HFFc6 (cell line): ENCODE measurements at places on chromosomes 6 and 20. TPM values are rescaled to one million over a fixed set of nuclear protein-coding genes. Genes with fewer than 3 reads are reported as not detected.

IP6K3 gene
- 0.49 to 0.93 TPM in 2 of 3 replicates, not detected in the other for total RNA-seq

PXDC1 gene
- 63.1 and 89.9 TPM in 2 replicates for total RNA-seq

CFAP61 gene
- total RNA-seq: 0.26 TPM in 1 of 3 replicates, not detected in the others

FAM184A gene
- total RNA-seq: not detected in 3 replicates

YWHAB gene
- 268 to 301 TPM (median 275 TPM) in 3 replicates for total RNA-seq

SOX18 gene
- total RNA-seq: not detected in 3 replicates

NUS1 gene
- 47.5 to 49.0 TPM (median 48.5 TPM) in 3 replicates for total RNA-seq

TMEM200A gene
- 78.0 to 113 TPM (median 81.6 TPM) in 3 replicates for total RNA-seq

SAMD3 gene
- 0.91 and 1.3 TPM in 2 replicates for total RNA-seq

RRP36 gene
- 82.5 and 95.2 TPM in 2 replicates for total RNA-seq

KHDC1L gene
- total RNA-seq: not detected in 3 replicates

DNA sequence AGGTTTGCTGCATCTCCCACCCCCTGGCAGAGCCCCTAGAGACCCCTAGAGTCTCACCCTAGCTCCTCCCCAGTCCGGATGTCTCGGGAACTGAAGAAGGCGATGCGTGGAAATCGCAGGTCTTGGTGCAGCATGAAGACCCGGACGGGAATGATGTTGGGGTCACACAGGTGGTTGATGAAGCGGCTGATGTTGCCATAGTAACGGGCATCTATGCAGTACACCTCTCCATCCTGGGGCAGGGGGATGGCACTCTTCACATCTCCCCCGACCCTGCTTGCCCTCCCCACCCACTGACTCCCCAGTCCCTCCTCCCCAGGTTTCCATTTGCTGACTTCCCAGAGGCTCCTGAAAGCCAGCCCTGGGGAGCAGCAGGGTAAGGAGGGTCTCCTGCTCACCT lies 1.8 kb upstream of the SLC44A4 start:
- no peak overlapping the region for H3K27ac ChIP-seq
- H3K4me1 ChIP-seq: peaks cover 12% of the 10 kb centered on the region
- H3K4me3 ChIP-seq: no peak overlapping the region
- DNase-seq: no peak

- H3K27ac ChIP-seq: peak overlapping the region; percentile 84
- H3K4me1 ChIP-seq: peaks cover 72% of the 10 kb centered on the region
- H3K27me3 ChIP-seq: no peaks in the 10 kb centered on the region; the same call in 1 of the 2 replicates
- peak overlapping the region; percentile 71; the same call in 1 of the 2 replicates for H3K4me3 ChIP-seq
- DNase-seq: no peak
- H3K36me3 ChIP-seq: no peaks in the 10 kb centered on the region
Measured at GRCh38 chr6:80548532-80548931, 442.1 kb downstream of the BCKDHB start.

GRCh38 chr20:48209102-48209501 lies 423.8 kb upstream of the SULF2 start:
- no peaks in the 10 kb centered on the region for H3K36me3 ChIP-seq
- H3K27ac ChIP-seq: no peak overlapping the region
- no peak overlapping the region for H3K4me3 ChIP-seq
- H3K27me3 ChIP-seq: peaks cover 6% of the 10 kb centered on the region
- no peak for DNase-seq

DNA sequence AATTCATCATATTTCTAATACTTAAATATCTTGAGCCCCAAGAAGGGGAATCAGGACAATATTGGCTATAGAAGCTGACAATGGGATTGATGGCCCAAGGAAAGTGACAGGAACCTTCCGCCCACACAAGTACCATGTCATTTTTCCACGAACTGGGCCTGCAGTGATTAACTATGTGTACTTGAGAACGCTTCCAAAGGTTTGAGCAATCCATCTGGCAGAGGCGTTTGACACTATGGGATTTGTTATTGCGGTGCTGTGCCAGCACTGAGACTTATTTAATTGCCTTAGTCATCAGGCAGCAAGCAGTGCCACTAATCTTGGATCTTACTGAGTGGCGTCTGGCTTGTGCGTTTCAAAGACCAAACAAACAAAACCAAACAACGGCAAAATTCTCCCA lies 135.6 kb upstream of the UST start:
- H3K4me1 ChIP-seq: peaks cover 19% of the 10 kb centered on the region
- peak; percentile 70 for DNase-seq
- peaks cover 12% of the 10 kb centered on the region; the same call in 1 of the 2 replicates for H3K27me3 ChIP-seq
- 0 out of 2 replicates have a peak overlapping the region, but pooled peaks have one; percentile 22 for H3K4me3 ChIP-seq
- no peak overlapping the region for H3K27ac ChIP-seq

- no peaks in the 10 kb centered on the region for H3K36me3 ChIP-seq
- no peaks in the 10 kb centered on the region; the same call in 1 of the 2 replicates for H3K4me1 ChIP-seq
- H3K27ac ChIP-seq: no peak overlapping the region
- DNase-seq: no peak
- H3K27me3 ChIP-seq: peaks cover 17% of the 10 kb centered on the region
- no peak overlapping the region for H3K4me3 ChIP-seq
Measured at GRCh38 chr6:901696-902460, 208.9 kb upstream of the EXOC2 start.

- no peak for DNase-seq
- H3K27me3 ChIP-seq: no peaks in the 10 kb centered on the region; the same call in 1 of the 2 replicates
- H3K27ac ChIP-seq: no peak overlapping the region
Measured at GRCh38 chr6:142543606-142544005, 241.8 kb downstream of the ADGRG6 start.

DNA sequence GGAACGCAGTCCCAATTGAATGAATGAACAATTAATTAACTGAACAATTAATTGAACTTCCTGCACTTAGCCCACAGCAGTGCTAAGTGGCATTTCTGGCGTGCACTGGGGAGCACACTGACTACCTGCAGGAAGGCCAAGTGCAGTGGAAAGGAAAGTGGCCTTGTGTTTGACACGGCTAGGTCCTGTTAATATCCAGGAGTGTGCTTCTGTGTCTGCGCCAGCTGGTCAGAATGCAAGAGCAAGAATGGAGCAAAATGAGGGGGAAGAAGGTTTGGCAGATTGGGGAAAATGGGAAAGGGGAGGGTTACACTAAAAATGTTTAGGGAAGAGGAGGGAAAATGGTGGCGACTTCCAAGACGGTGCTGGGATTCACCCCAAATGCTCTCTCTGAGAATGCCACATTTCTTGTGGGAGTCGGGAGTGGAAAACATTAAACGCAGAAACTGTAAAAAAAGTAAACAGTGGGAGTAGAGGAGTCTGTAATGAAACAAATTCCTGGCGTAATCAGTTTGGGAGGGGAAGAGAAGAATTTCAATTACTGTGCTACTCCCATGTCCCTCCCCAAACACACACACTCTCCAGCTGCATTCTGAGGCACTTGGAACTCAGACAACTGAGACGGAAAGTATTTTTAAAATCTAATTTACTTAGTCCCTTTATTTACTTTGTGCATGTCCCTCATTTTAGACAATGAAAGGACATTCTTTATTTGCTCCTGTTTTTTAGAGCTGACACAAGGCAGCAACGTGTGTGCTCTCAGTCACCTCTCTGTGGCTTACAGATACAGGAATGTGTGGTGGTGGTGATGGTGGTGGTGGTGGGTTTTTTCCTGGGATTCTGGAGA lies 64.1 kb downstream of the CLIC5 start:
- H3K4me1 ChIP-seq: peaks cover 14% of the 10 kb centered on the region
- no peaks in the 10 kb centered on the region for H3K36me3 ChIP-seq
- no peak overlapping the region; the same call in 1 of the 2 replicates for H3K4me3 ChIP-seq
- peaks cover 16% of the 10 kb centered on the region for H3K27me3 ChIP-seq
- no peak for DNase-seq

DNA sequence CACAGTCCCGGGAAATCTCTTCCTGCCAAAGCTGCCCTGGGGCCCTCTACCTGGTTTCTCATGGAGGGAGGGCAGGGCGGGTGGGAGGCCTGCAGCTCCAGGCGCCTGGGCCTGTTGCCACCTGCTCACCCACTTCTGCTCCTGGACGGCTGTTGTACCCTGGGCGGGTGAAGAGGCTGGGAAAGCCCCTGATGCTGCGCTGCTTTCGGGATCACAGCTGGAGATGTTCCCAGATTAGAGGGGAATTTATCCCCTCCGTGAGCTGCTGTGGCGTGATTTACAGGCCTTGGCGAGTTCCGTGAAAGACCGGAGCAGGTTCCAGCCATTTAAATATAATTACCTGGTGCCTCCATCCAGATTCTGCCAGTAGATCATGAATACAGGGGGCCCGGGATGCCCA lies 12.3 kb upstream of the VSTM2L start:
- no peaks in the 10 kb centered on the region for H3K36me3 ChIP-seq
- H3K4me3 ChIP-seq: no peak overlapping the region
- no peak overlapping the region for H3K27ac ChIP-seq
- H3K4me1 ChIP-seq: no peaks in the 10 kb centered on the region

- no peak for DNase-seq
- no peak overlapping the region for H3K4me3 ChIP-seq
- peak overlapping the region; percentile 8; the same call in 1 of the 2 replicates for H3K27ac ChIP-seq
- peaks cover 16% of the 10 kb centered on the region; the same call in 1 of the 2 replicates for H3K36me3 ChIP-seq
- H3K4me1 ChIP-seq: peaks cover 47% of the 10 kb centered on the region
- no peaks in the 10 kb centered on the region for H3K27me3 ChIP-seq
Measured at GRCh38 chr6:129346964-129347363, 363.0 kb downstream of the ARHGAP18 start.

- no peaks in the 10 kb centered on the region; the same call in 1 of the 2 replicates for H3K27me3 ChIP-seq
- DNase-seq: no peak
Measured at GRCh38 chr6:91433660-91434534, 847.0 kb upstream of the MAP3K7 start.

- H3K36me3 ChIP-seq: peaks cover 33% of the 10 kb centered on the region
- H3K4me3 ChIP-seq: no peak overlapping the region
- DNase-seq: no peak
Measured at GRCh38 chr6:167030222-167031072, 31.2 kb downstream of the CEP43 start.

DNA sequence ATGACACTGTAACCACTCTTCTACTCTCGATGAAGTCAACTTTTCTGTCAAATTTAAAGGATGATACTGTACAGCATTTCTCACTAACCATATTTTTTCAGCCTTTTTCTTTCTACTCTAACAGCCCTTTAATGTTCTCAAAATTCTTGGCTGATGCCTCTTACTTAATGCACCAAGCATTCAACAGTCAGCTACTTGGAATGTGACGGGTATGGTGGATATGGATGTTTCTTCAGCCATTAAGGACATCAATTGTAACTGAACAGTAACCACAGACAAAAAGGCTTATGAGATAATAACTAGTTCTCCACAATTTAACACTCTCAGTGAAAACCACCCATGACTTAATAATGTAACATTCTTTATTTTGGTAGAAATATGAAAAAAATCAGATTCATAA lies 467.2 kb upstream of the ZNF337 start:
- peak overlapping the region; percentile 98 for H3K27ac ChIP-seq
- DNase-seq: peak; percentile 80
- H3K27me3 ChIP-seq: no peaks in the 10 kb centered on the region; the same call in 1 of the 2 replicates
- H3K4me1 ChIP-seq: peaks cover 85% of the 10 kb centered on the region
- H3K4me3 ChIP-seq: peak overlapping the region; percentile 80

GRCh38 chr6:105587349-105588122 lies 184.7 kb upstream of the PREP start:
- H3K36me3 ChIP-seq: no peaks in the 10 kb centered on the region
- DNase-seq: peak; percentile 91
- H3K4me3 ChIP-seq: peak overlapping the region; percentile 87
- peaks cover 57% of the 10 kb centered on the region for H3K4me1 ChIP-seq

GRCh38 chr20:42740226-42740870 lies 449.4 kb downstream of the PTPRT start:
- no peak overlapping the region for H3K4me3 ChIP-seq
- no peak overlapping the region for H3K27ac ChIP-seq
- no peaks in the 10 kb centered on the region; the same call in 1 of the 2 replicates for H3K36me3 ChIP-seq
- peaks cover 4% of the 10 kb centered on the region; the same call in 1 of the 2 replicates for H3K27me3 ChIP-seq
- H3K4me1 ChIP-seq: no peaks in the 10 kb centered on the region

GRCh38 chr6:842141-842540 lies 149.2 kb upstream of the EXOC2 start:
- no peak overlapping the region for H3K4me3 ChIP-seq
- peaks cover 3% of the 10 kb centered on the region for H3K27me3 ChIP-seq
- no peak for DNase-seq
- no peak overlapping the region for H3K27ac ChIP-seq

DNA sequence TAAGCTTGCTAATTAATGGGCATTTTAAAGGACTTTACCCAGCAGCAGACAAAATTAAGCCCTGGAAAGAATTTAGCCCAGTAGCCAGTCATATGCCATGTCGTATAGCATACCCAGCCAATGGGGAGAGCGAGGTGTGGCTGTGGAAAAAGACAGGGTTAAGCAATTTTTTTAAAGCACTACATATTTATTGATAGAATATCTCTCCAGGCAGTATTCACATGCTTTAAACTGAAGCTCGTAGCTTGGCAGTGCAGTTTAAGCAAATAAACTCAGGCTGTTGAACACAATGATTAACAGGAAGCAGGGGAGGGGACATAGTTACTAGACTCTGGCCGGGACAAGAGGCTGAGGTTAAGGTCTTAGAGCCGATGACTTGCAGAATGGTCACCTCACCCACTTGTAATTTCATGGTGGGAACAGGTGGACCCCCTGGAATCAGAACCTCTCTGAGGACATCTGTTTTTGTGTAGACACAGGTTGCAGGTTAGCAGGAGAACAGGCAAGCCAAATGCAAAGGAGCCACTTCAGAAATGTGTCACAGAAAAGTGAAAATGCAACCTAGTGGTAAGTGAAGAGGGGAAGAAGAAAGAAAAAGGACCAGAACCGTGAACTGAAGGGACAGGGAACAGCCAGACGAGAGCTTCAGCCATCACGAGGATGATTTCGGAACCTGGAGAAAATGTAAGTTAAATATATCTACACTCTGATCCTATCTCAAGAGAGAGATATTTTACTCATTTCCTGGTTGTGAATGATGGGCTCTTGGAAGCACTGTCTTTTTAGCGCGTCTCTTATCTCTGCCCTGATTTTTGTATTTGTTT lies 7.2 kb downstream of the GCNT2 start:
- H3K4me3 ChIP-seq: peak overlapping the region; percentile 85
- H3K36me3 ChIP-seq: peaks cover 4% of the 10 kb centered on the region; the same call in 1 of the 2 replicates
- no peak for DNase-seq
- H3K4me1 ChIP-seq: peaks cover 71% of the 10 kb centered on the region
- peak overlapping the region; percentile 85 for H3K27ac ChIP-seq

DNA sequence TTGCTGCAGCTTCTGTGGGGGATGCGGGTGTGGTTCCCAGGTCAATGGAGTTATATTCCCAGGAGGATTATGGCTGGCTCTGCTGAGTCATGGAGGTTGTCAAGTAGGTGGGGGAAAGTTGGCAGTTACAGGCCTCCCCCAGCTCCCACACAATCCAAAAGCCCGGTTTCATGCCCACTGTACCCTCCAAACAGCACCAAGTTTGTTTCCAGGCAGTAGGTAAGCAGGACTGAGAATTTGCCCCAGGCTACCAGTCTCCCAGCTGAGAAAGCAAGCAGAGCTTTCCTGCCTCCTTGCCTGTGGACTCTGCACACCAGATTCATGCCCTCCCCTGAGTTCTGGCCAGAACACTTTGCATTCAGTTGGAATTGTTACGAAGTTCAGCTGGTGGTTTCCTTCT lies 578.2 kb downstream of the MEI4 start:
- H3K4me1 ChIP-seq: no peaks in the 10 kb centered on the region
- H3K4me3 ChIP-seq: no peak overlapping the region
- H3K27me3 ChIP-seq: no peaks in the 10 kb centered on the region; the same call in 1 of the 2 replicates
- no peaks in the 10 kb centered on the region for H3K36me3 ChIP-seq
- H3K27ac ChIP-seq: no peak overlapping the region
